Effector memory CD4-positive, alpha-beta T cell (primary cell): ENCODE measurements at places on chromosomes 2 and 18.

DNA sequence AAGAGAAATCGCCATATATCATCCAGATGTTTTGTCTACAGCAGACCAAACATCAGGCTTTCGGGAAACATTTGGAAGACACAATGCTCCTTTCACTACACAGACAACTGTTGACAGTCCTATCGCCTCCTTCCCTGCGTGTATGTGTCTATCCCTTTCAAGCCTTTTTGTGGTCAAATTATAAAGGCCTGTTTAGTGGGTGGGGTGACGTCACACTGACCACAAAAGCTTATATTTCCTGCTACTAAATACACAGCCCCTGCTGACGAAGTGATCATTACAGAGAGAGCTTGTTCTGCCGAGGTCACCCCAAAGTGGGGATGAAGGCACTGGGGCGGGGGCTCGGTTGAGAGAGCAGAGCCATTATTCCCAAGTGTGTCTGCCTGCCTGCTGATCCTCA lies 302.7 kb upstream of the TNP1 start:
- H3K27me3 ChIP-seq = no peaks in the 10 kb centered on the region
- H3K4me3 ChIP-seq = no peak overlapping the region
- peaks cover 3% of the 10 kb centered on the region for H3K4me1 ChIP-seq
- DNase-seq = no peak
- no peaks in the 10 kb centered on the region for H3K36me3 ChIP-seq

DNA sequence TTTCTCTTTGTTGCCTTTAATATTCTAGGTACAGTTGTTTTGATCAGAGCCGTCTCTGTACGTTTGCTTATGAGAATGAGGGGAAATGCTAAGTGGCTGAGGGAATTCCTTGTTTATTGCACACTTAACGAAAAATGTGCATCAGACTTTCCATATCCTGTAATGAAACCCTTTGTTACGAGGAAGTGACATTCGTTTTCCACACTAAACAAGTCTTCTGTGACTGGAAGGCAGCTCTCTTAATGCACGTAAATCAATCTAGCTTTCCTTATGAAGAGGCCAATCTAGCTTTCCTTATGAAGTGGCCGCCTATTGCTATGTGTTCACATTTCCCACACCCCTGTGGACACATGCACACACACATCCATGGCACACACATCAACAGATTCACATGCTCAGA lies 186.2 kb downstream of the SNTG2 start:
- no peaks in the 10 kb centered on the region for H3K27me3 ChIP-seq
- no peak overlapping the region for H3K27ac ChIP-seq

GRCh38 chr2:48905696-48906095 lies 150.2 kb upstream of the LHCGR start:
- no peak overlapping the region for H3K27ac ChIP-seq
- no peaks in the 10 kb centered on the region for H3K36me3 ChIP-seq
- no peak overlapping the region for H3K4me3 ChIP-seq
- no peaks in the 10 kb centered on the region for H3K27me3 ChIP-seq
- no peak for DNase-seq

DNA sequence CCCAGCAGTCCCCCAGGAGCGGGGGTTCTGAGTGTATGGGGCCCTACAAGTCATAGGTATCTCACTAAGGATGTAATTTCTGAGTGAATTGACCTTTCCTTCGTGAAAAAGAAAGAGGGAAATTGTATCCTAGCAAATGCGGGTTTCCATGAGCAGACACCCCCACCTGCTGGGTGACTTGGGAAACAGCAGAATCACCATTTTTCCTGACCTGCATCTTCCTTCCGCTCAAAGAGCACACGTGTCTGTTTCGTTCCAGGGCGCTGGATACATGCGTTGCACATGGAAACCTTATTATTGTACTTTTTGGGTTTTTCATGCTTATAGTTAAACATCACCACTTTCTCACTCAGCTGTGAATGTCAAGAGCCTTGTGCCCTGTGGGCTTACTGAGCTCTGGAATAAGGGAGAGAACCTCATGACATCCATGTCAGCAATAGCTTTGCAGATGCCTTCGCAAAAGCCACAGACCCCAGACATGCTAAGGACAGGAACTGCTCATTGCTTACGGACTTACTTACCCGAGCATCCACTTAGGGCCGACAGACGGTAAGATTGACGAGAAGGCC lies 132.8 kb downstream of the TPO start:
- H3K36me3 ChIP-seq = no peaks in the 10 kb centered on the region
- H3K27me3 ChIP-seq = no peaks in the 10 kb centered on the region
- DNase-seq = peak; percentile 6

DNA sequence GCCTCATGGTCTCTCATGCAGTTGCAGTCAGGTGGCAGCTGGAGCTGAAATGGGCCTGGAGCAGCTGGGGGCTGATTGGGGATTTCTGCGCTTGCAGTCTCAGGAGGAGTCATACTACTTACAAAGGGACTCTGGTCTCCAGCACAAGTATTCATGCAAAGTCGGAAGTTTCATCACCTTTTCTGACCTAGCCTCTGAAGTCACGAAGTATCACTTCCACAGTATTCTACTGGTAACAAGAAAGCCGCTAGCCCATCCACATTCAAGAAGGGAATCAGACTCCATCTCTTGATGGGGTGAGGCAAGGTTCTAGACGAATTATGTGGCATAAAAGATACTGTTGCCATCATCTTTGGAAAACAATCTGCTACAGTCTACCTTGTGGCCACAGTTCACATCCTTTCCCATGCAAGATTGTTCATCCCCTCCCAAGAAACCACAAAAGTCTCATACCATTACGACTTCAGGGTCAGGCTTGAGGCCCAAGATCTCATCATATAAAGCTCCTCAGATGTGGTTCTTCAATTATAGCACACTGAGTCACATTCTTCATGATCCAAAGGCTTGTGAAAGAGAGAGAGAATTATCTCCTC lies 95.3 kb downstream of the SMC6 start:
- no peak overlapping the region for H3K4me3 ChIP-seq
- no peak for DNase-seq

GRCh38 chr2:142307086-142307485 lies 176.3 kb upstream of the LRP1B start:
- H3K27me3 ChIP-seq = no peaks in the 10 kb centered on the region
- H3K36me3 ChIP-seq = no peaks in the 10 kb centered on the region
- no peak for DNase-seq
- H3K4me1 ChIP-seq = no peaks in the 10 kb centered on the region
- H3K4me3 ChIP-seq = no peak overlapping the region

- no peaks in the 10 kb centered on the region for H3K27me3 ChIP-seq
- DNase-seq = no peak
- H3K4me1 ChIP-seq = no peaks in the 10 kb centered on the region
These were observed 26.6 kb downstream of the FAHD2B start for GRCh38 chr2:97068074-97068473.

GRCh38 chr2:227507963-227508362 lies 36.0 kb downstream of the AGFG1 start:
- no peak overlapping the region for H3K4me3 ChIP-seq
- no peak overlapping the region for H3K27ac ChIP-seq
- no peaks in the 10 kb centered on the region for H3K27me3 ChIP-seq
- H3K4me1 ChIP-seq = peaks cover 14% of the 10 kb centered on the region
- DNase-seq = no peak
- no peaks in the 10 kb centered on the region for H3K36me3 ChIP-seq

GRCh38 chr2:239008677-239009588 lies 161.0 kb downstream of the TWIST2 start:
- no peak overlapping the region for H3K27ac ChIP-seq
- DNase-seq = no peak
- no peaks in the 10 kb centered on the region for H3K4me1 ChIP-seq

- H3K27ac ChIP-seq = no peak overlapping the region
- H3K36me3 ChIP-seq = no peaks in the 10 kb centered on the region
- H3K27me3 ChIP-seq = no peaks in the 10 kb centered on the region
These were observed 135.3 kb downstream of the SLC8A1 start for GRCh38 chr2:40316620-40317019.

GRCh38 chr2:142502402-142502801 lies 371.6 kb upstream of the LRP1B start:
- H3K4me1 ChIP-seq = no peaks in the 10 kb centered on the region
- no peak for DNase-seq
- H3K4me3 ChIP-seq = no peak overlapping the region
- H3K36me3 ChIP-seq = no peaks in the 10 kb centered on the region
- no peaks in the 10 kb centered on the region for H3K27me3 ChIP-seq

DNA sequence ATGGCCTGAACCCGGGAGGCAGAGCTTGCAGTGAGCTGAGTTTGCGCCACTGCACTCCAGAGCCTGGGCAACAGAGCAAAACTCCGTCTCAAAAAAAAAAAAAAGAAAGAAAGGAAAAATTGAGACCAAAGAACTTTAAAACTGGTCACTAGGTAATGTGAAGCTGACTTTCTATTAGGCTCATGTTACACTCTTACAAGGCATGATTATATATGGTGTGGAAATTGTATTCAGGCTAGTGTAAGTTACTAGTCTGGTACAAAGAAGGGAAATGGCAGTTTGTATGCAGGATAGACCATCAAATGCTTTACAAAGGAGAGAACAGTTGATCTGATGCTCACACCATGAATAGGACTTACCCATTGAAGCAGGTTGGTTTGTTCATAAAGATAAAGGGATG lies 35.4 kb upstream of the ARMC9 start:
- peaks cover 35% of the 10 kb centered on the region for H3K36me3 ChIP-seq
- no peak overlapping the region for H3K27ac ChIP-seq
- no peaks in the 10 kb centered on the region for H3K27me3 ChIP-seq
- H3K4me3 ChIP-seq = no peak overlapping the region

- H3K4me1 ChIP-seq = peaks cover 19% of the 10 kb centered on the region
- H3K36me3 ChIP-seq = no peaks in the 10 kb centered on the region
- peak; percentile 8 for DNase-seq
- H3K27ac ChIP-seq = no peak overlapping the region
- peak overlapping the region; percentile 61 for H3K4me3 ChIP-seq
- peaks cover 27% of the 10 kb centered on the region for H3K27me3 ChIP-seq
These were observed 3.3 kb upstream of the SPRED2 start for GRCh38 chr2:65435625-65436168.

- H3K4me1 ChIP-seq = no peaks in the 10 kb centered on the region
- H3K27me3 ChIP-seq = no peaks in the 10 kb centered on the region
- no peaks in the 10 kb centered on the region for H3K36me3 ChIP-seq
- no peak for DNase-seq
- no peak overlapping the region for H3K27ac ChIP-seq
These were observed 13.7 kb upstream of the GMCL1 start for GRCh38 chr2:69815717-69816116.

- no peak overlapping the region for H3K4me3 ChIP-seq
- DNase-seq = no peak
- no peaks in the 10 kb centered on the region for H3K36me3 ChIP-seq
- no peaks in the 10 kb centered on the region for H3K27me3 ChIP-seq
- no peaks in the 10 kb centered on the region for H3K4me1 ChIP-seq
These were observed 82.6 kb downstream of the CERKL start for GRCh38 chr2:181574321-181574720.

- DNase-seq = no peak
- no peaks in the 10 kb centered on the region for H3K4me1 ChIP-seq
- H3K27ac ChIP-seq = no peak overlapping the region
- H3K4me3 ChIP-seq = no peak overlapping the region
These were observed 72.7 kb downstream of the KCNG2 start for GRCh38 chr18:79870301-79871025.

DNA sequence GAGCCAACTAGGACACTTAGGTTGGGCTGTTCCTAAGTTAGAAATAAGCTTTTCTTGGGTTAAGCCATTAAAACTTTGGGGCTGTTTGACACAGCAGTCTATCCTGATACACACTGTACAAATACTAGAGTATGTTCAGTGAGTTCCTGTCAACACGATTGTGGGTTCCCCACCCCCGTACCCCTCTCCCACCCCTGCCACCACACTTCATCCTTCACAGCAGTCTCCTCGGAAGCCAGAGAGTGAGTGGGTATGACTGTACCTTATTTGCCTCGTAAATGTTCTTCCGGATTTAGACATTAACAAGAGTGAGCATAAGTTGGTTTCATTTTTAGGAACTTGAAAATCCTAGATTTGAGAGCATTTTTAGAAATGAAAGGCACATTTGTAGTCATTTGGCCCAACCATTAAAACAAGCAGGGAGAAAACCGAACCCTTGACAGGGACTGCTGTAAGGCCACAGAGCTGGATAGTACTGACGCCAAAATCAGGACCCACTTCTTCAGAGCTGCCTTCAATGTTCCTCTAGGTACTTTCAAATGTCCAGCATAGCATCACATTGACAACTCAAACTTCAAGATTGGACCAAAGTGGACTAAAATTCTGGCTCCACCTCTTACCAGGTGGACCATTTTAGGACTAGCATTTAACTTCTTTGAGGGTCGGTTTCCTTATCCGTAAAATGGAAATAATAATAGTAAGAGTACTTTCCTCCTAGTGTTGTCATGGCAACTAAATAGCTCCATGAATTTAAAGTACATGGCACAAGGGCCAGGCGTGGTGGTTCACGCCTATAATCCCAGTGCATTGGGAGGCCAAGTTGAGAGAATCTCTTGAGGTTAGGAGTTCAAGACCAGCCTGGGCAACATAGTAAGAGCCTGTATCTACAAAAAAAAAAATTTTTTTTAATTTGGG lies 166.3 kb upstream of the SERTAD2 start:
- peaks cover 8% of the 10 kb centered on the region for H3K4me1 ChIP-seq
- H3K27me3 ChIP-seq = no peaks in the 10 kb centered on the region
- peak overlapping the region; percentile 15 for H3K27ac ChIP-seq
- peak overlapping the region; percentile 35 for H3K4me3 ChIP-seq
- no peaks in the 10 kb centered on the region for H3K36me3 ChIP-seq
- no peak for DNase-seq

- no peak for DNase-seq
- no peak overlapping the region for H3K4me3 ChIP-seq
- no peaks in the 10 kb centered on the region for H3K36me3 ChIP-seq
- no peak overlapping the region for H3K27ac ChIP-seq
- no peaks in the 10 kb centered on the region for H3K4me1 ChIP-seq
- H3K27me3 ChIP-seq = peaks cover 3% of the 10 kb centered on the region
These were observed 99.1 kb downstream of the PRPF40A start for GRCh38 chr2:152618193-152618564.

DNA sequence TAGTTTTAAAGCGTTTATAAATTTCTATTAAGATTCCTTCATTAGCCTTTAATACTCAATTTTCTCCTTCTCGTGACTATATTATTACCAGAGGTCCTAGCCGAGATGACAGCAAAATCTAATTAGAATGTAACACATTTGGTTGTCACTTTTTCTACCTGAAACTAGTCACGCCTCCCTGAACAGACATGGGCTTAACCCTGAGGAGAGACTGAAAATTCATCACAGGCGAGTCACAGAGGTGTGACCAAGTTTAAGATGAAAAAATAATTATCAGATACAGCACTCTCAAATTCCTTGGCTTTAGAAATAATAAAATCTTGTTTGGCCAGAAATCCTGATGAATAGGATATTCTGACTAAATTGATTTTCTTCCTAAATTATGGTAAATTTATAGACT lies 834.4 kb upstream of the SLC39A10 start:
- no peak for DNase-seq
- no peaks in the 10 kb centered on the region for H3K36me3 ChIP-seq
- no peaks in the 10 kb centered on the region for H3K27me3 ChIP-seq
- no peak overlapping the region for H3K4me3 ChIP-seq
- no peak overlapping the region for H3K27ac ChIP-seq

GRCh38 chr18:11572201-11572600 lies 37.2 kb upstream of the SLC35G4 start:
- H3K4me3 ChIP-seq = no peak overlapping the region
- H3K27me3 ChIP-seq = no peaks in the 10 kb centered on the region
- DNase-seq = no peak
- H3K36me3 ChIP-seq = no peaks in the 10 kb centered on the region
- no peak overlapping the region for H3K27ac ChIP-seq
- H3K4me1 ChIP-seq = peaks cover 6% of the 10 kb centered on the region

- no peaks in the 10 kb centered on the region for H3K4me1 ChIP-seq
- H3K27ac ChIP-seq = no peak overlapping the region
- no peak overlapping the region for H3K4me3 ChIP-seq
- DNase-seq = no peak
- no peaks in the 10 kb centered on the region for H3K36me3 ChIP-seq
These were observed 434.4 kb downstream of the TNS1 start for GRCh38 chr2:217568289-217568971.
